Left colon (tissue), 2 donors: ENCODE measurements at places on chromosomes 4 and X.

DNA sequence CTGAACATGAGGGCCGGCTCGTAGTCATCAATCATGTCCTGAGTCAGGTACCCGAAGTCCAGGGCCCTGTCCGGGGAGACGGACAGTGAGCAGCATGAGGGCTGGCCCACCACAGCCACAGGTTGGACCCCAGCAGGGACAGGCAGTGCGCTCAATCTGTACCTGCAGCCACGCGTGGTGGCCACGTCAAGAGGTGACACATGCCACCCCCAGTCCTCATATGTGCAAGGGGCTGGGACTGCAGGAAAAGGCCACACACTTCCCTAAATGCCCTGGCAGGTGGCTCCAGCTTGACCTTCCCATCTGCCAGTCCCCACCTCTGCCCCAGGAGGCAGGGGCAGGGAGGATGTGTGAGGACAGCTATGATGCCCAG, 73.8 kb upstream of the MXD4 start:
- no peak for DNase-seq

DNA sequence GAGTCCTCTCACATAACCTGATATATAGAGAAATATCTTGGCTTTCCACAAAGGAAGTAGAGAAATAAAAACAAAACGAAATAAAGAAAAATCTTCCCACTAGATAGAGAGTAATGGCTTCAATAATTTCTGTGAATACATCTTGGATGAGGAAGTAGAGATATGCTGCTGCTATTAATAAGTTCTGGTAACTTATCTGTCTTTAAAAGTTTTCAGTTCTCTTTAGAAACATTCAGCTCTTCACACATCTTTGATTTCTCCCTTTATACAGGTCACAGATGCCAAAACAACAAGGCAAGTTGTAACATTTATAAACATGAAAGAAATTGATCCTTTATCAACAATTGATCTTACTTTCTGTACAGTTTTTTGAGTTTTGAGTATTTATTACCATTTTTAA, 615.8 kb downstream of the TRAM1L1 start:
- no peak for DNase-seq

- DNase-seq: no peak
Observed at GRCh38 chr4:88742561-88742960, 44.9 kb upstream of the NAP1L5 start.

DNA sequence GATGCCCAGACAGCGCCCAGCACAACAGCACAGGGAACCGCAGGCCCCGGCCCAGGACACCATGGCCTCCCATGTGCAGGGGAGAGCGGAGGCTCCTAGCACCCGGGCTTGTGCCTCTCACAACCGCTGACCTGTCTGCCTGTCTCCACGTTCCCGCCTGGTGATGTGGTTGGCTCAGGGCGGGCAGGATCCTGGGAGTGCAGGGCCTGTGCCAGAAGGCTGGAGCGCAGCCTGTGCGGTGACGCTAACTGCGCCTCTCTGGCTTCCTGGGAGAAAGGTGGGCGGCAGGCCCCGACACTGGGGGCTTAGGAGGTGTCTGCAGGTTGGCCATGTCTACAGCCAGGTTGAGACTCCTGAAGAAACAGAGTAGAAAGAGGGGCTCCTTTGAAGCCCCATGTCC, 48.7 kb downstream of the CPZ start:
- DNase-seq: no peak

DNA sequence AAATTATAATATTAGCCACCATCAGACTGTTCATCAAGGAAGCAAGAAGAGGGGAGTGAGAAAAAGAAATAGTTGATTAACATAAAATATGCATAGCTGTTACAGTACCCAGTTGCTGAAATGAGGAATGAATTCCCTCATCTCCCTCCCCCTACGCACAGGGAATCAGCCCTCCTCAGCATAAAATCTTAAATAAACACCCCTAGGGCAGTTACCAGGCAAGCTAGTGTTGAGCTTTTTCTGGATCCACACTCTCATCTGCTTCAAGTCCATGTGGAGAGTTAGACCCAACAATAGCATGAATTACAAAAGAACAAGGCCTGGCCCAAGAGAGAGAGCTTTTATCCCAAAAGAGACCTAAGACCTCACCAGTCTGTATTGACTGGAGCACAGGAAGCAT, 19.0 kb upstream of the SYTL4 start:
- DNase-seq: no peak

GRCh38 chrX:15761564-15762191, 23.6 kb downstream of the CA5B start:
- no peak for DNase-seq
